ENCODE measurements at places on chromosomes 12 and 14.

GRCh38 chr12:8549381-8549780 is 8.7 kb upstream of the CLEC4E start:
- DNase-seq, result no peak

- DNase-seq, result no peak
Measured at GRCh38 chr12:63037746-63038712, 103.1 kb upstream of the PPM1H start.

DNA sequence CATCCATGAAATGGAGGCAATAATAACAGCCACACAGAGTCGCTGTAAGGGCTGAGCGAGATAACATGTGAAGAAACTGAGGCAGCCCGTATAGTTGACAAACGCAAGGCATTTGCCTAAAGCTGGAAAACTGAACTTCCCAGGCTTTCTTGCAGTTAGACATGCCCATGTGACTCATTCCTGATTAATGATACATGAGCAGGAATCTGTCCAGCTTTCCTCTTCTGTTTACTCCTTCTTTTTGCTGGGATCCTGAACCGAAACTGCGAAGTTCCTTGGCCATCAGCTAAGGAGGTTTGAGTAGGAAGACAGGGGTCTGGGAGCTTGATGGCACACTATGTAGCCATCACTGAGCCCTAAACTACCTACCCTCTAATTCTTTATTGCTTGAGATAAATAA is 52.2 kb downstream of the ST8SIA1 start:
- DNase-seq, result no peak

DNA sequence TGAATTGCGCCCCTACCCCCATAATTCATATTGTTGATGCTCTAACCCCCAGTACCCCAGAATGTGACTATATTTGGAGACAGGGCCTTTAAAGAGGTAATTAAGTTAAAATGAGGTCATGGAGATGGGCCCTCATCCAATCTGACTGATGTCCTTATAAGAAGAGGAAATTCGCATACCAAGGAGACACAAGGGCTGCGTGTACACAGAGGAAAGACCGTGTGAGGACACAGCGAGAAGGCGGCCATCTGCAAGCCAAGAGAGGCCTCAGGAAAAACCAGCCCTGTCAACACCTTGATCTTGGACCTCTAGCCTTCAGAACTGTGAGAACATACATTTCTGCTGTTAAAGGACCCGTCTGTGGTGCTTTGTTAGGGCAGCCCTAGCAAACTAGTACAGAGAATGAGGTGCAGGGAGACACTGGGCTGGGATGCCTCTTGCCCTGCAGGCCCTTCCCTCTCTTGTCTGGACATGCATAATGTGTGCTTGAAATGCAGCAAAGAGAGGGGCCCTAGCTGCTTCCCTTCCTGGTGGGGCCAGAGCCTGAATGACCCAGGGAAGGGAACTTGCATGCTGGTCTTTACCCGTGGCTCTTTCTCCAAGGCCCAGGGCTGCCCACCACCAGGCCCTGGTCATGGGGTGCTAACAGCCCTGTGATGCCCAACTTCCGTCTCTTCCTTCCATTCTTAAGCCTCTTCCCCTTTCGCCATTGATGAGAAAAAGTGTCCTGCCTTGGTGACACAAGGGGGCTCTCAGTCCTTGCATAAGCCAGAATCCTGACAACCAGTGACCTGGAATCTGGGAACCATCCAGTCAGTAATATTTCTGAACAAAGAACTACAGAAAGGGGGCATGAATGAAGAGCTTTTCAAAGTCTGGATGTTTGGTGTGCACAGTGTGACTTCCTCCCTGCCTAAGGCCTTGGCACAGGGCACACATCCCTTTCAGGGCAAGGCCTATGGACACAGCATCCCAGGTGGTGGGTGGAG is 50.0 kb upstream of the GPATCH2L start:
- DNase-seq, result no peak

GRCh38 chr12:28866715-28867503 is 282.2 kb upstream of the FAR2 start:
- DNase-seq, result no peak

DNA sequence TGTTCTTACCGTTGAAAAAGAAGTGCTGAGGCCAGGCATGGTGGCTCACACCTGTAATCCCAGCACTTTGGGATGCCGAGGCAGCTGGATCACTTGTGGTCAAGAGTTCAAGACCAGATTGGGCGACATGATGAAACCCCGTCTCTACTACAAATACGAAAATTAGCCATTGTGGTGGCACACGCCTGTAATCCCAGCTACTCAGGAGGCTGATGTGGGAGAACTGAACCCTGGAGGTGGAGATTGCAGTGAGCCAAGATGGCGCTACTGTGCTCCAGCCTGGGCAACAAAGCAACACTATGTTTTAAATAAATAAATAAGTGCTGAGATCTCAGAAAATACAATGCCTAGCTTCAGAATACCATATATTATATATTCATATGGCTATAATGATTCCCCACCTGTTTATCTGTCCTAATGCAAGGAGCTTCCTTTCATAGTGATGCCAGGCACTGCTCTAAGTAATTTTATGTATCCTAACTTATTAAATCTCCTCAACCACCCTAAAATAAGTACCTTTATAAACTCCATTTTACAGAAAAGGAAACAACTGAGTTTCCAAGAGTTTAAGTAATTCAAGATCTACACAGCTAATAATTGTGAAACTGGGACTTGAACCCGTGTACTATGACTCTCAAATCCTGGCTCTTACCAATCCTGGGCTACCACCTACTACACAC is 7.3 kb downstream of the PHLDA1 start:
- DNase-seq, result no peak

DNA sequence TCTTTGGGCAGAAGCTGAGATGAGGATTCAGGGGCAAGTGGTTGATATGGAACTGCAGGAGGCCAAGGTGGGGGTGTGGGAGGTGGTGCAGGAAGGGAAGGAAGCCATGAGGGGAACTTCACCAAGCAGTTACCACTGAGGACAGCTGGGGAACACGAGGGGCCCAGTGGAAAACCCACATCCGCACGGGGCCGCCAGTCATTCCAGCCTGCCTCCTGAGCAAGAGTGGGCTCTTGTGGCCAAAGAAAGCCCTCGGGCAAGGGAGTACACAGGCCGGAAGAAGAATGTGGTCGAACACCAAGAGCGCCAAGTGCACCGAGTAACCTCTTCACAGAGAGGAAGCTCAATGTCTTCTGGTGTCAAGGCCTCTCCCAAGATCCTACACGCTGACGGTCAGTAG is 252.2 kb upstream of the FOXN3 start:
- no peak for DNase-seq

GRCh38 chr14:75702616-75703261 is 41.7 kb downstream of the TTLL5 start:
- no peak for DNase-seq

DNA sequence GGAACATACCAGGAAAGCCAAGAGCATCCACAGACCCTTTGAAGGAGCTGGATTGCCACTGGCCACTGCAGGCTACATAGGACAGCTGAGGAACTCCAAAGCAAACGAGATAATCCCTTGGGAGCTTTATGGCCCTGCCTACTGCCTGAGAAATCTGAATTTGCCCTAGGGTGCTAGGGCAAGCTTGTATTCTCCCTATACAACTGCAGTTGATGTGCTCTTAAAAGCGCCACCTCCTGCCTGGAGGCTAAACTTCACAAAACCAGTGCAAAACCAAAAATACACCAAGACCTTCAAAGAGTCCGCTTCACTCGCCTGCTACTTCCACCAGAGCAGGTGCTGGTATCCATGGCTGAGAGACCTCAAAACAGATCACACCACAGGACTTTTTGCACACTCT is 99.6 kb upstream of the KRR1 start:
- no peak for DNase-seq

DNA sequence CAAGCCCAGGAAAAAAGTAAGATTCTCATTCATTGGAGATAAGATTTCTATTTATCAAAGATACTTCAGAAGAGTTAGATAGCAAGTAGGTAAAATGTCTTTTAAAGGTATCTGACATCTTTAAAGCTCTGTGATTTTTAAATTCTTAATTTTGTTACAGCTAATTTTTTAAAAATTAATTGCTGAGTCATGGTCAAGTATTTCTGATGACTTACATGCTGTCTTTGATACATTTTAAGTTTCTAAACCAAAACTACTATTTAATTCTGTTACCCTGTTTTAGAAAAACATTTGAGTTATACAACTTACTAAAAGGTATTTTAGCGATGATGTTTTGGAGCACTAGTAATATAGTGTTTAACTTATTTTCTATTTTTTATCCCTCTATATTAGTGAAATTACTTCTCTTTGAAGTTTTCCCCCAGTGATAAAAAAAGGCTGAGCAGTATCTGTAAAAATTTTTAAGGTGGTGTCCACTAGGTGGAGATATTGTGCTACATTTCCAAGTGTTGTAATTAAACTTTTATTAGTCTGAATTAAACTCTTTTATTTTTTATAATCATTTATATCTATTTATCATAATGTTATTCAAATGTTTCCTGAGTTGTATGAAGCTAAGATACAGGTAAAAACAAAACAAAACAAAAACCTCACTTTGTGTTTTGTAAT is 11.5 kb downstream of the ALG10 start:
- DNase-seq, result no peak

- no peak for DNase-seq
Measured at GRCh38 chr12:11684393-11684792, 34.9 kb downstream of the ETV6 start.

DNA sequence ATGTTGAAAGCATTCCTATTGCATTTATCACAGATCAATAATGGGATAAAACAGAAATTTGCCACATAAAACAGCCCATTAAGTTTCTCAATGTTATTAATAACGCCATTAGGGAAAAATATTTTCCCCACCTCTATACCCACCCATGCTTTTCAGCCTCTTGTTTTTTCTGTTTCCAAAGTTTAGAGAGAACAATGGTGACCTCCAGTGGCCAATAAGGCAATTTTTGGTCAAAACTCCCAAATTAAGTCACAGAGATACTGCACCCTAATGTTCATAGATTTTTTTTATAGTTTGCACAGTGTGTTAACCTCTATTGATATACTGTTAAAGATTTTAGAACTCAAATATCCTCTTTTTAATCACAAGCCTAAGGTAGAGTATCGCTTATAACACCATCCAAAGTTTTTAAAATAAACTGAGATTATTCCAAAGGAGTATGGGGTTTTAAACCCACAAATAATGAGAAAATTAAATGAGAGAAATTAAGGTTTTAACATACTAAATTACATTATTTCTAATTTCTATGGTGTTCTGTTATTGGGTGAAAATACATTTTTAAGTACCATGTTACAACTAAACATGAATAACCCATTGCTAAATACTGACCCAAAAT is 184.7 kb upstream of the DCN start:
- DNase-seq, result no peak

GRCh38 chr14:71714225-71714624 is 218.0 kb upstream of the RGS6 start:
- DNase-seq, result peak; percentile 82

GRCh38 chr14:84465880-84466279 is 1064.1 kb upstream of the FLRT2 start:
- DNase-seq, result no peak

GRCh38 chr14:29955087-29955486 is 27.4 kb upstream of the PRKD1 start:
- DNase-seq, result no peak

DNA sequence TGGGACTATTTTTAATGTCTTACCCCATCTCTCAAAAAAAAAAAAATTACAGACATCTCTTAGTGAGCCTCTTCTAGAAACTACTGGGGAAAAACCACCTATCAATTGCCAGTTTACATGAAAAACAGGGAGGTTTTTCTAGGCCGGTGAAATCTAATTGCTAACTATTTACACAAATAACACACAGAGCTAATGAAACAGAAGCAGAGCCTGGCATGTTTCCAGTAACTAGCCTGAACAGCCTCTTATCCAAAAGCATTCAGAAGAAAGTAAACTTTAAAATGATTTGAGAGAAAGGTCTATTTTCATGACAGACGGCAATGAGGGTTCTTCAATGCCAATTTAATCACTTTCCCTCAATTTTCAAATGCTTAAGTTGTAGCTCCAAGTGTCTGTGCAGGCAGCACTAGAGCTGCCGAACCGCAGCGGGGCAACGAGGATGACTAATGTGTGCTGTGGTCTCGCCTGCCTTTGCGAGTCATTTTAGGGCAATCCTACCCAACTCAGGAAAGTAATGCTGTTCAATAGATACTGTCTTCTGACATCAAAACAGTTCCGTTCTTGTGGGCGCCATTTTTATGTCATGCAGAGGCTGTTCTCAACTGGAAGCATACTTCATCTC is 84.6 kb downstream of the SETD3 start:
- DNase-seq, result no peak
